ENCODE measurements at places on chromosomes 5 and 9.

DNA sequence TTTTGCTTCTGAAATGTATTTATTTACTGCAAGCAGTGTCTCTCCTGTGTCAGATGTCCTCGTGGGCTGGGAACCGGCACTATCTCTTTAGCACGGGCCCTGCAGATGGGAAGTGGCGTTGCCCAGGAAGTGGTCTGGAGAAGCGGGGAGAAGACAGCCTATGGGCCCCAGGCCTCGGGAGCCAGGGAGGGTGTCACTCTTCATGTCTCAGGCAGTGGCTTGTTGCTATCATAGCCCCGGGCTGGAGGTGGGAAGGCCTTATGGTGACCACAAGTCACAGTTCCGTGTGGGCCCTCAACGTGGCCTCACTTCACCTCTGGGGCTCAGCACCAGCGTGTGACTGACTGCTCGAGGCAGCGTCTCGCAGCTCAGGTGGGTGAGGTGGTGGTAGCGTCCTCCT, 41.4 kb downstream of the SYK start:
- no peak for DNase-seq

GRCh38 chr5:95605786-95606185, 14.1 kb upstream of the GPR150 start:
- DNase-seq, result no peak

DNA sequence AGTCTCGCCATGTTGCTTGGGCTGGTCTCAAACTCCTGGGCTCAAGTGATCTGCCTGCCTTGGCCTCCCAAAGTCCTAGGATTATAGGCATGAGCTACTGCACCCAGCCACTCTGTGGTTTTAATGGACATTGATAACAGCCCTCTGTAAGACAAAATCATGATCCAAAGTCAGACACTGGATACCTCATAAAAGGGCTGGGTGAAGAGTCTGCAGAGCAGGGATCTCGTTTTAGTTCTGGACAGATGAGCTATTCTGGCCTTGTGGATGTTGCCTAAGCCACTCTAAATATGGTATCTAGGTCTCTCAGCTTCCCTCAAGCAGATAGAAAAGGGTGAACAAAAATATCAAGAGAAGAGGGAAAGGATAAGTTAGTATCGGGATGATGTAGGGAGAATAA, 133.4 kb upstream of the OSMR start:
- DNase-seq, result no peak

GRCh38 chr9:131605770-131606590, 60.7 kb downstream of the PRRT1B start:
- DNase-seq, result no peak

GRCh38 chr5:36242534-36243485, 1.1 kb upstream of the NADK2 start:
- DNase-seq, result no peak

DNA sequence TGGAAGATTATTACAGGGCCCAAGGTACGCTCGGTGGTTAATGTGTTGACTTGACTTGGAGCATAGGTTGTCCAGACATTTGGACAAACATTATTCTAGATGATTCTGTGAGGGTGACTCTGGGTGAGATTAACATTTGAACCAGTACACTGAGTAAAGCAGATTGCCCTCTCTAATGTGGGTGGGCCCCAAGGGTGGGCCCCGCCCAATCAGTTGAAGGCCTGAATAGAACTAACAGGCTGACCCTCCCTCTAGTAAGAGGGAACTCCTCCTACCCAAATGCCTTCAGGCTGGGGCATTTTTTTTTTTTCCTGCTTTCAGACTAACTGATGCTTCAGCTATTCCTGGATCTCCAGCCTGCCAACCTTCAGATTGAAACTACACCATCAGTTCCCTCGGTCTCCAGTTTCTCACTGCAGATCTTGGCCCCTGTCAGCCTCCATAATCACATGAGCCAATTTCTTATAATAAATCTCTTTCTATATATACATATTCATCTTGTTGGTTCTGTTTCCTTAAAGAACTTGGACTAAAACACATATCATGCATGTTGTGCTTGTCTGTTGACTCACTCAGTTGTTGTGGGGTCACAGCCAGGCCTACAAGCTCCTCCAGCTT, 338.1 kb upstream of the BRINP1 start:
- no peak for DNase-seq

GRCh38 chr9:29214690-29215253, 1641.5 kb upstream of the C9orf72 start:
- DNase-seq, result no peak

DNA sequence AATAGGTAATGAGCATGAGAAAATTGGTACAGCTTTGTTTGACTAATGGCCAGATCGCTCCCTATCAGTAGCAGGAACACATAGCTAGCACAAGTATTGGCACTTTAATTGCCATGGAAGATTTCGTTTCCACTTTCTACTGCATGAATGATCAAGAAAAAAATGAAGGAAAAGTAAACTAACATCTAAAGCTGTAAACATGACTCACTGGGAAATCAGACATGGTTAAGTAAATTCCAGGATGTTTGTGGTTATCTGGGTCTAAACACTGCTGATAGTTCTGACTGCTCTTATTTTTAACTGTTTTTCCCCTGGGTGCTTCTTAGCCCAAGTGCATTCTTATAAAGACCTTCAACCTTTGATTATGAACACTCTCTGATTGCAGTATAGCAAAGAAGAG, 388.9 kb downstream of the NR2F1-AS1 start:
- no peak for DNase-seq

DNA sequence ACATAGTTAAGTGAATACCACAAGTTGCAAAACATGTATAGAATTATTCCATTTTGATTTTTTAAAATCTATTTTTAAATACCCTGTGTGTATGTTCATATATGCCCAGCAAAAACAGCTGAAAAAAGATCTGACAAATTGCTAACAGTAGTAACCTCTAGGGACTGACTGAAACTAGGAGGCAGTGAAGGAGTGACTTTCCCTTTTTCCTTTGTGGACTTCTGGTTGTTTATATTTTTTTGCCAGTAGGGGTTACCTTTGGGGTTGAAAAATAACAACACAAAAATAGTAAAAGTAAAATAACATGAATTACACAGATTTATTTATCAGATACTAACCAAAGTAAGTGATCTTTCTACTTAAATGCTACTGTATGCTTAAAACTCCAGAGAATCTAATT, 2.9 kb downstream of the MEGF9 start:
- DNase-seq, result no peak

GRCh38 chr5:180742727-180743126, 2.9 kb upstream of the OR2Y1 start:
- DNase-seq, result no peak

DNA sequence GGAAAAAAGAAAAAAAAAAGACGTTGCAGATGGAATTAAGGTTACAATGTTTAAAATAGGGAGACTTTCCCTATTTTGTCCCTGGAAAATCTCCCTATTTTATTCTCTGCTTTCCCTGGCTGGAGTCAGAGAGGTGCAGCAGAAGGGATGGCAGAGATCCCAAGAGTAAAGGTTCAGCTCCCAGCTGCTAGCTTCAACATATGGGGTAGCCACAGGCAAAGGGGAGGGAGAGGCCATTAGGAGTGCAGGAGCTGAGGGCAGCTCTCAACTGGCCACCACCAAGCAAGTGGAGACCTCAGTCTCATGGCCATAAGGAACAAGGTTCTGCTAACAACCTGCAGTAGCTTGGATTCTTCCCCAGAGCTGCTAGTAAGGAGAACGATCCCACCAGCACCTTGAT, 367.0 kb upstream of the DAP start:
- DNase-seq, result no peak

- DNase-seq, result no peak
These were observed 13.5 kb downstream of the STX17 start for GRCh38 chr9:99919930-99920329.

DNA sequence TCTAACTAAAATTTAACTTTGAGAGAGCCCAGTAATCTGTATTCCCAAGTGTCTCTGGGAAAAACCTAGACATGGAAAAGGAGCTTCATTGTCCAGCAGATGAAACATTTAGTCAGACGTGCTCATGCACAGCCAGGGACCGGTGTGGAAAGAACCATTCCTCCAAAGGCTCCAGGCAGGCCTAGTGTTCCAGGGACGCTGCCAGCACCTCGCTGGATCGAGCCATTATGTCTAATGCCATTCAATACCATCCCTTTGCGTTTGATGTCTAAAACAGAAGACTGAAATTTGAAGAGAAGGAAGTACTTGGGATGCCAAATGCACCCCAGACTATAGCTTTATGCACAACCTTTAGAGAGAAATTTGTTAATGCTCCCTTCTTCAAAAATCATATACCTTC, 1.4 kb upstream of the CHSY3 start:
- DNase-seq, result no peak

DNA sequence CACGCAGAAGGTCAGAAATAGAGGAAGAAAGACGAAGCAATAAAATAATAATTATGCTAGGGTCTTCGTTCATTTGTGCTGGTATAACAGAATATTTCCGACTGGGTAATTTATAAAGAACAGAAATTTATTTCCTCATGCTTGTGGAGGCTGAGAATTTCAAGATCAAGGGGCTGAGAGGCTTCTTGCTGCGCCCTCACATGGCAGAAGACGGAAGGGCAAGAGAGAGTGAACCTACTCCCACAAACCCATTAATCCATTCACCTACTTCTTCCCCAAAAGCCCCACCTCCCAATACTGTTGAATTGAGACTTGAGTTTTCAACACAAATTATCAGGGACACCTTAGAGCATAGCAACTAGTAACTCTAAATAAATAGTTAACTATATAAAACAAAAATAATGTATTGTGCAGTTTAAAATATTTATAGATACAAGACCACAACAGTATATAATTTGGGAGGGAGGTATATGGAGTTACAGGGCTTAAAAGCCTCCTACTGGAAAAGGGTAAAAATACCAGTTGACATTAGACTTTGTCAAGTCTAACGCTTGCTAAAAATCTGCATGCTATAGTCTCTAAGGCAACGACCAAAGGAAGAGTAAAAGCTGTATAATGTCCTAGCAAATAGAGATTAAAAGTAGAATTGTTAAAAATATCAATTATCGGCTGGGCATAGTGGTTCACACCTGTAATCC, 40.3 kb upstream of the NAA35 start:
- DNase-seq, result no peak

- DNase-seq, result no peak
These were observed 49.1 kb downstream of the BNC2 start for GRCh38 chr9:16821344-16821743.

DNA sequence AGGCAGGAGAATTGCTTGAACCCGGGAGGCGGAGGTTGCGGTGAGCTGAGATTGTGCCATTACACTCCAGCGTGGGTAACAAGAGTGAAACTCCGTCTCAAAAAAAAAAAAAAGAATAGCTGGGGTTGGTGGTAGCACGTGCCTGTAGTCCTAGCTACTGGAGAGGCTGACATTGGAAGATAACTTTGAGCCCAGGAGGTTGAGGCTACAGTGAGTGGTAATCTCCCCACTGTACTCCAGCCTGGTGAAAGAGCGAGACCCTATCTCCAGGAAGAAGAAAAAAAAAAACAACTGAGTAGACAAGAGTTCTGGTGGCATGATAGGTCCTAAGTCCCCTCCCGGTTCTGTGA, 26.3 kb downstream of the GOLGA2 start:
- DNase-seq, result no peak

DNA sequence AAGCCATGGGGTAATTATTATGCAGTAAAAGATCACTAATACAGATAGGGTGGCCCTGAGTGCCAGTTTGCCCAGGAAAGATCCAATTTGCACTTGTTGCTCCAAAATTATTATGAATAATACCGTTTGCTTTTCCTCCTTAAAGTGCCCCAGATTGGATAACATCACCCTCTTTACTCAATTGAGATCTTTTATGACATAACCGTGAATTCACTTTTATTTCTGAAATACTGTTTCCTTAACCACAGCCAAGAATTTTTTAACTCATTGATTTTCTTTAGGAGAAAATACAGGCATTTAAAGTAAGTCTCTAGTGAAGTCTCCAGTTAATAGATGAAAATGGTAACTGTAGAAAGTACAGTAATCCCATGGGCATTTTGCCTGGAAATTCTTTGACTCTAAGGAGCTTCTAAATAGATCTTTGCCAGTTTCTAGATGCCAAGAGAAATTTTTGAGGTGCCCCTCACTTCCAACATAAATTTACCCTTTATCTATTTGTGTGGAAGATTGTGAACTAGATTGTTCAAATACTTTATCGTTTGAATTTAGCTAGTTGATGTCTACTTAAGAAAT, 99.2 kb downstream of the UHRF2 start:
- no peak for DNase-seq

DNA sequence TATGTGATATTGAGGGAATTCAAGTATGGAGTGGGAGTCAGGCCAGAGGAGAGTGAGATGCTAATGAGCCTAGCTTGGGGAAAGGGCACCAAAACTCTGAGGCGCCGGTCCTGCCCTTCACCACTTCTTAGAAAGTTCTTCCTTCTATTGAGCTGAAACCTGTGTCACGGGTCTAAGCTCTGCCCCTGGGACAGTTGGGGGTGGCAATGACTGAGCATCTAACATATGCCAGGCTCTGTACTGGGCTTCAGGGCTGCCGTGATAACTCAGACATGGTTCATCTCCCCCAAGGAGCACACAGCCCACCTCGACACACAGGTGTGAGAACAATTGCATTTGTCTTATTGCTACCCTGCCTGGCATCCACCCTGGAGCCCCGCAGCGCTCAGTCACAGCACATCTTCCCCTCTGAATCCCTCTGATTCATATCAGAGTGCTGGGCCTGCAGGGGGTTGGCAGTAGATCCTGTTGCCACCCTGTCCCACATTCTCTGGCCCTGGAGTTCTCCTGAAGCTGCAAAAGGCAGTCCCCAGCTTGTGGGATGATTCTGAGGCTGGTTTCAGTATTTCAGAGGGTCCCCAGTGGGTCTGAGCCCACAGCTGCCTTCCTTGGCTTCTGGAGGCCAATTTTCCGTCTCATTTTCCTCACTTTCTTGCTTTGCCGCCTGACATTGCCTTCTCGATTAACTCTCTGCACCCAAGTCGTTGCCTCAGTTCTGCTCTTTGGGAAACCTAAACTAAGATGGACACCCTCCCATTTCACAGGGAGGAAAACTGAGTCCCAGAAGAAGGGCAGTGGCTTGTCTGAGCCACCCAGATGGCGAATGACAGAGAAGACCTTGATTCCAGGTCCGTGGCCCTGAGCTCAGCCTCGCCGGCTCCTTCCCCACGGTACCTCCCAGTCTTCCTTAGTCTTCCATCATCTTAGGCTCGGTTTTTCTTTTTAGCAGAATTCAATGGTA, 42.5 kb downstream of the ALG2 start:
- no peak for DNase-seq
